Activated CD4-positive, CD25-positive, alpha-beta regulatory T cell (primary cell): ENCODE measurements at places on chromosomes 5 and 9.

DNA sequence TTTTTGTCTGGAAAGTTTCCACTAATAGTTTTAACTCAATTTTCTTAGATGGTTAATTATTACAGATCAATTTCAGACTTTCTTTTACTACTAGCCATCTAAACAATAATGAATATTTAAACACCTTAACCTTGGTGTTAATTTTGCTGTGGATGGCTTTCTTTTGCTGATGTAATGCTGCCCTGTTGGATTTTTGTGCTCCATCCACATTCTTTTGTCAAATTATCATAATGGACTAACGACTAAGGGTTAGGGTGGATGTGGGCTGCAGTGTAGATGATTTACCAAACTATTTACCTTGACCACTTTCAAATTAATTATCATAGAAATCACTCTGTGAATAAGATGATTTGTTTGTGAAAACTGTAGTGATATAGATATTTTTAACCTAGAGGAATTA, 15.6 kb upstream of the TMEM38B start:
- DNase-seq, result no peak

DNA sequence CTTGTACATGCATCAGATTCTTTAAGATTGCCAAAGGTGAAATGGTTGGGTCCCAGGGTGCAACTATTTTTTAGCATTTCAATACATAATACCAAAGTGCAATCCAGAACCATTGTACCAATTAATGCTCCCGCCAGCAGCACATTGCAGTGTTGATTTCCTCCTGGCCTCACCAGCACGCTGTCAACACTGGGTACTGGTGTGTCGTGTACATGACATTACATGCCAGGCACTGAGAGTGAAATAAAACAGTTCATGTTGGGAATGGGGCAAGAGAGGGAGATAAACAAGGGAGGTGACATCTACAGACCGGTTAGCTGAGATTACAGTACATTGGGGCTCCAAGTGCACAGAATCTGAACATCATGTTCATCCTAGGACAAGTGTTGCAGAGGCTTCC, 37.8 kb downstream of the HMGCS1 start:
- no peak for DNase-seq

GRCh38 chr9:13508681-13509080, 229.2 kb upstream of the MPDZ start:
- DNase-seq, result no peak

DNA sequence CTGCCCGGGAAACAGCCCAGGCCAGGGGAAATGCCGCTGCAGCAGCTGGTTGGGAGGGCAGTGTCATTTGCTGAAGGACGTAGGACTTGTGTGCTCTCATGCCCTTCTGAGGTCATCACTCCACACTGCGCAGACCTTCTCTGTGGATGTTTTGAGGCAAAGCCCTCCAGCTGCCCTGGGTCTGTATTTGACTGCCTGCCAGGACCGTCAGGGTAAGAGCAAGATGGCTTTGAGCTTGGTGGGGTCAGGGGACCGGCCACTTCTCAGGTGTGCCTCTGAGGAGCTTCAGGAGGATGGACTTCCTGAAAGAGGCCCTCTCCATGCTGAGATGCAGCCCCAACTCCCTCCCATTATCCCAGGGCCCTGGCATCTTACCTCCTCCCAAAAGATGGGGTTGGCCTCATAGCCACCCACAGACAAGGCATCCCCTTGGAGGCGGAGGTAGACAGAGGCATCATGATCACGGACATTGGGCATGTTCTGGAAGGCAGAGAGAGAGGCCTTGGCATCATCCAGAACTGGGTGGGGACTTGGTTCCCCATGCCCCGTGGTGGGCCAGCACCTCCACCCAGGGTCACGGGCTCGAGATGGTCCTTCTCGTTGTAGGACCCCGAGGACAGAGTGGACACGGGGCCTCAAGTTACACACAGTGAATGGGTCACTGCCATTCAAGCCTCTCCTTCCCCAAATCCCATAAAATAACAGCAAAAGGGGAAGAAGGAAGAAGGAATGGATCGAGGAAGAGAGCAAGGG, 19.4 kb downstream of the SARDH start:
- no peak for DNase-seq

DNA sequence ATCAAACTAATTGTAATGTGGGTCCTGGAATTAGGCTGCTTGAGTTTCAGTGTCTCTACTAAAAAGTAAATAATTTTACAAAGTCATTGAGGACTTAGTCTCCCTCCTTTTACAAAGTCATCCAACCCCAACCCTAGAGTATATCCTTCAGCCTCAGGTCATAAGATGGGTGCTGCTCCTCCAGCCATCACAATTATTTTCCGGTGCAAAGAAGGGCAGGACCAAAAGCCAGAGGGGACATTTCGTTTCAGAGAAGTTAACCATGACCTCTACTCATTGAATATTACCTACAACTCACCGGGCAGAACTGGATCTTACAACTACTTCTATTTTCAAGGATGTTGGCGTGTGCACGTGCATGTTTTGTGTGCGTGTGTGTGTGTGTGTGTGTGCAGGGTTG, 60.5 kb upstream of the TNFSF8 start:
- no peak for DNase-seq

DNA sequence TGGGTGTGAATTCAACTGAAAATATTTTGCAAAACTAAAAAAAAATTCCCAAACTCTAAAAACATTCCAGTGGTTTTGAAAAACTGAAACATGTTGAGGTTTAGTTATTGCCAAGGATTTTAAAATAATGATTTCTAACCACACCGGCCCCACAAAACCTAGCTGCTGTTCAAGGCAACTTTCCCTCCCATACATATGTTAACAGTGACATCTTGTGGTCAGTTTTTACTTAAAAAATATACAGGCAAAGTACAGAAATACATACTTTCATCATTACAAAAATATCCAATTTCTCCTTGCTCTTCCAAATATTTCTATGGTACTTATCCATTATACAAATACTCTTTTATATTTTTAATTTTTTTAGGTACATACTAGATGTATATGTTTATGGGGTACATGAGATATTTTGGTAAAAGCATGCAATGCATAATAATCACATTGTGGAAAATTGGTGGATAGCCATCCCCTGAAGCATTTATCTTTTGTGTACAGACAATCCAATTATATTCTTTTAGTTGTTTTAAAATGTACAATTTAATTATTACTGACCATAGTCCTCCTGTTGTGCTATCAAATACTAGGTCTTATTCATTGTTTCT, 34.4 kb upstream of the MRPS30 start:
- DNase-seq, result no peak

DNA sequence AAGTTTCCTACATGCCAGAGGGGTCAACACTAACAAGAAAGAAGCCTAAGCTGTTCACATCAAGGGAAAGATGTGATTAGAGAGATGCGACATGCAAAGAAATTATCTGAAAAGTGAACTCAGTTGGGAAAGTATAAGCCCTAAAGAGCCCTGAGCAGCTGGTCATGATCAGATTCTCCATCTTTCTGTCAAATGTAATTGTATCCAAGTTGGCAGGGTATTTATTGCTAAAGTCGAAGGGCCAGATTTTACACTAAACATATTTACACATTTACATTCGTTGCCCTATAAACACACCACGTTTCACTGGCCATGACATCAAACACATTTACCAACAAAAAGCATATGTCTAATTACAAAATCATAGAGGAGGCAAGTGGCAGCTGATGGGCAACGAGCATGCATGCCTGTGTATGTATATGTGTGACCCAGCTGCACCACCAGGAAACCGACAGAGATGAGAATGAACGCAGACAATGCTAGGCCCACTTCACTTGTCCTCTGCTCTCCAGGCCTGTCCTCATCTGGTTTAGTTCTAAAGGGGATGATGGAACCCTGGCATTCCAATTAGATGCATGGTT, 6.3 kb downstream of the FOXD1 start:
- no peak for DNase-seq

GRCh38 chr9:132008184-132008803, 71.4 kb downstream of the MED27 start:
- DNase-seq, result no peak

DNA sequence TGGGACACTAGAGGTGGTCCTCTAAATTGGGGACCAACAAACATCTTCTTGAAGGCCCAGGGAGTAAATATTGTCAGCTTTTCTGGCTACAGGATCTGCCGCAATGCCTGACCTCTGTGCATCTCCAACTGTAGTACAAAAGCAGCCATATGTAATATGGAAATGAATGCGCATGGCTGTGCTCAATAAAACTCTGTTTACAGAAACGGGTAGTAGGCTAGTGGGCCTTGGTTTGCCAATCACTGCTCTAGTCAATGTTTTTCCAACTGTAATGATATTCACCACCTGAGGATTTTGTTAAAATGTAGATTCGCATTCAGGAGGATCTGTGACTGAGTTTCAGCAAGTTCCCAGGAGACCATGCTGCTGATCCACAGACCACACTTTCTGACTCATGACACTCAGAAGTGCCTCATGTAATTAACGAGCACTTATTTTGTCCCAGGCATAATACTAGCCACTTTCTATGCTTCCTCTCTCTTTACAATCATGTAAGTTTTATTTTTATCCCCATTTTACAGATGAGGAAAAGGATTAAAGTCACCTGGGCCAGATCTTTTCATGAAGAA, 96.9 kb downstream of the MED27 start:
- DNase-seq, result no peak

DNA sequence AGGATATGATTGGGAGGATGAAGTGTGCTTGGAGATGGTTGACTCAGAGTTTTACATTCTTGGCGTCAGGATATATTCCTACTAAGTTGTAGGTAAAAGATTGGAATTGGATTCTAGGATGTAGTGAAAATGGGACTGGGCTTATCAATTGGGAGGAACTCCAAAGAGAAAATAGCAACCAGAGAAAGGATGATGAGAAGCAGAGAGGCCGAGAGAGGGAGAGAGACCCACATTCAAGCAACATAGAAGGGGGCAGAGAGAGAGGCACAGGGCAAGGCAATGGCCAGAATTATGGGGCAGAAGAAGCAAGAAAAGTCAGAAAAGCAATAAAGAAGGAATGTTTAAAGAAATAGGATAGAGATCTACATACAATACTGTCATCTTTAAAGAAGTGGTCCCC, 217.9 kb upstream of the ACTBL2 start:
- DNase-seq, result no peak

GRCh38 chr5:160627921-160628618, 206.4 kb downstream of the PTTG1 start:
- no peak for DNase-seq

DNA sequence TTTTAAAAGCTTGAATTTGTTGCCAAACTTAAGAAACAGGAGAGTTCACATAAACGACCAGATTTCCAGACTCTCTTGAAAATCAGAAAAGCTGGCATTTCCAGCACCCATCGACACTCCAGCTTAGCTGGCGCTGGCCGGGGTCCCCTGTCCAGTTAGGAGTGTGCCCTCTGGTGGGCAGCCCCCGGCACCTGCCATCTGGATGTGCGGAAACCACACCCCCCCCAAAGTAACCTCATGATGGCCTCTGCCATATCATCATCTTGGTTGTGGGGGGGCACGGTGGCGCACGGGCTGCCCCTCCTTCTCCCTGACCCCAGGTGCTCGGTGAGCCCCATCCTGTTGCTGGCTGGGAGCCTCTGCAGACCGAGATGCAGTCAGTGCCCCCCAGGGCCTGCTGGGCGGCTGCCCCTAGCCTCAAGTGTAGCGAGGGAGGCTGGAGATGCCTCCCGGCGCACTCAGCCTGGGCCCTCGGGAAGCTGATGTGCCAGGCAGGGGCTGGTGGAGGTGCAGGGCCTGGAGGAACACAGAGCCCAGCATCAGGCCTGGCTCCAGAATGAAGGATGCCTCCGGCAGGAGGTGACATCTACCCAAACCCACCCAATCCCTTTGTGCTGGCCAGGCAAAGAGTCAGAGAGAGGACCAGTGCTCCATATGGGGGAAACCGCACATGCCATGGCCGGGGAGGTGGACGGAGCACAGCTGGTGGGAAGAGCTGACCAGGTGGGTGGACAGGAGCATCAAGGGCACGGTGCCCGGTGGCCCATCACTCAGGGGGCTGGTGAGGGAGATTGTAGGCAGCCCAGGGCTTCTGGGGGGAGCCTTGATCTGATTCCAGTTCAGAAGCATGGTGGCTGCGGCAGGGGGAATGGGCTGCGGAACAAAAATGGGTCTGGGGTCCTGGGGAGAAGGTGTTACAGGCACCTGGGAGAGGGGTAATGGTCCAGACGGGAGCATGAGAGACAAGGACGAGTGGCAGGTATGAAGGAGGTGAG, 70.6 kb downstream of the ADAMTS2 start:
- DNase-seq, result no peak

DNA sequence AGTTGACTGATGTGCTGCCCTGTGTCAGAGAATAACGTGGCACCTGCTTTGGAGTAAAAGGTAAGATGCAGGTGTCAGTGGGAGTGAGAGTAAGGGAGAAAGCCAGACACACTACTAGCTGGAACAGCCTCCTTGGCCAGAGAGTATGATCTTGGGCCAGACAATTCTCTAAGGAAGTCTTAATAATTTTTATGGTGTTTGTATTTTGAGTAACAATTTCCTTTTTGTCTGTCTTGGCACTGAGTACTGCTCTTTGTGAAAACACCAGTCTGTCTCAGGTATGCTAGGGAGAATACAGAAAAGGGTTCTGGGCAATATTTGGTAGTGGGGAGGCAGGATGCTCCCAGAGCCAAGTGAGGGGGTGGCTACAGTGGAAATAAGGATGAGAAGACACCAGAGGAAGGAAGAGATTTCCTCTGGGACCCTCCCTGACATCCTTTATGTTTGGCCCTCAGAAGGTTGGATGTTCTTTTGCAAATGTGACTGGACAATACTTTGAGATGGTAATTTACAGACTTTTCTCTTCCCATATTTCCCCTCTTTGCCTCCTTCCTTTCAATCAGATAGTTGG, 20.6 kb upstream of the PRDM6 start:
- no peak for DNase-seq

GRCh38 chr9:33202552-33203201, 35.5 kb upstream of the B4GALT1 start:
- DNase-seq, result no peak

- peak; percentile 78 for DNase-seq
These were observed at the start of gene FPGS for GRCh38 chr9:127802576-127803443. Gene FPGS, plus strand, starts transcription at chr9:127802882. Its CDS starts 43 bp downstream, at chr9:127802925.

DNA sequence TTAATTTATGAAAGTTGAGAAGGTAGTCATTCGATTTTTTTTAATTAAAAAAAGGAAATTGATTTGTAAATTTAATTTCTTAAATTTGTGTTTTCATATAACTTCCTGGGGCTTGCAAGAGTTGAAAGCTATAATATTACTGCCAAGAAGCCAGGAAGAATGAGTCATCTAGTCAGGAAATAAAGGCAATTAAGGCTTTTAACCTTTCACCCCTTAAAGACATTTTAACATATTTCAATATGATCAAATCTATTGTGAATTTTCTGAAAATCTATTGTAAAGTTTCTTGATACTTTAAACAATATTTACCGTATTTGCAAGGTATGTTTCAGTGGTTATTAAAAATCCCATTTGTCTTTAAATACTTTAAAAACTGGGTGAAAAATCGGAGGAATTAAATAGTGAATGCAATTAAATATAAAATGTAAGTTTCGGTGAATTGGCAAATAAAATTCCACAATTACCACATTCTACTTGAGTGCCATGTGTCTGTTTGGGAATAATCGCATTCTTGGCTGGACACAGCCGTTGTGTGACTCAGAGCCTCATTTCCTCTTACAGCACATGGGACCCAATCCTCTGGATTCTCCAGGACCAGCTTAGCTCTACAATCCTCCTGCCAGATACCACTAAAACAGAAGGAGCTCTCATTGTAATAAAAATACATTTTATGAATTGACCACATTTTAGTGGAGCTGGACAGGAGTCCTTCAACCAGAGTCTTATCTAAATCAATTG, 310.7 kb downstream of the HCN1 start:
- no peak for DNase-seq
